ENCODE measurements at places on chromosomes 11 and 22.
A peak's percentile ranks its signal among the peaks of the same experiment; 100 is the strongest.

GRCh38 chr11:16604794-16605388 is 133.6 kb upstream of the C11orf58 start:
- DNase-seq, result no peak

DNA sequence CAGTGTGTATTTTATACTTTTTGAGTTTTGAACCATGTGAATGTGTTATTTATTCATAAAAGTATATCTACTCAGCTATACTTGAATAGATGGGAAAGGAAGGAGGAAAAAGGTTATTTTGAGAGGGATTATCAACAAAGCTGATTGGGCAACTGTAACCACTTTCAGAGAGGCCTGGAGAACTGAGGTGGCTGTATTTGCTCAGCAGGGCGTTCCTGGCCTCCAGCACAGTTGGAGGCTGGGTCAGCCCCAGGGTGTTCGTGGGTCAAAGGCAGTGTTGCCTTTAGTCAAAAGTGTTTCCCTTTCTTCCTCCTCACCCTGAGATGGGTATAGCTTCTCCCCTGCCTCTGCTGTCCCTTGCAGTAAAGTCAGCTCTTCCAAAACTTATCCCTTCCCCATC is 26.7 kb downstream of the ASCC2 start:
- no peak for DNase-seq

GRCh38 chr11:133176748-133177147 is 355.6 kb downstream of the OPCML start:
- DNase-seq, result no peak

DNA sequence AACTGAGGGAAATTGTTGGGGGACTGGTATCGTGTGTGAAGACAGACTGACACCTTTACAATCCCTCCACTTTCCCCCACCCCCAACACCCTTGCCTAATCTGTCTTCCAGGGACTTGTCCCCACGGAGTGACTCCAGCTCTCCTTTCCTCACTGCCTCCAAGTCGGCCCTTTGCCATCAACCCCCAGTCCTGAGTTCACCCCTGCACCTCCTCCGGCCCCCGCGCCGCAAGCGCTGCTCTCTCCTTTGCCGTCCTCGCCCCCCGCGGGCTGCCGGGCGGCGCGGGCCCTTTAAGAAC is 183 bp upstream of the ABCG4 start:
- DNase-seq, result no peak

GRCh38 chr11:2526808-2527381 is 82.1 kb downstream of the KCNQ1 start:
- DNase-seq, result no peak

DNA sequence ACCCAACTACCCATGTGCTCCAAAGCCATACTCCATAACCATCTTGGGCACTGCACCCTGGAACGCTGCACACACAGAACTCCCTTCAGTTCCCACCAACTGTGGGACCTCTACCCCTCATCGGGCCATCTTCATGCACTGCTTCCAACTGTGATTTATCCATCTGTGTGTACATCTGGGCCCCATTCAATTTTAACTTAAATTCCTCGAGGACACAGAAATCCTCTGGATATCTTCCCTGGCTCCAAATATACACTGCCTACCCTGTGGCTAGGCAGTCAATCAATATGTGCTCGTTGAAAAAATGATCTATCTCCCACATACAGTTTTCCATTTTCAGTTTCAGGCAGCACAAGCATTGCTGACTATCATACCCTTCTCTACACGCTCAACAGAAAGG is 4.9 kb downstream of the FEZ1 start:
- DNase-seq, result no peak

GRCh38 chr11:126135235-126136176 is 72.8 kb upstream of the CDON start:
- no peak for DNase-seq

DNA sequence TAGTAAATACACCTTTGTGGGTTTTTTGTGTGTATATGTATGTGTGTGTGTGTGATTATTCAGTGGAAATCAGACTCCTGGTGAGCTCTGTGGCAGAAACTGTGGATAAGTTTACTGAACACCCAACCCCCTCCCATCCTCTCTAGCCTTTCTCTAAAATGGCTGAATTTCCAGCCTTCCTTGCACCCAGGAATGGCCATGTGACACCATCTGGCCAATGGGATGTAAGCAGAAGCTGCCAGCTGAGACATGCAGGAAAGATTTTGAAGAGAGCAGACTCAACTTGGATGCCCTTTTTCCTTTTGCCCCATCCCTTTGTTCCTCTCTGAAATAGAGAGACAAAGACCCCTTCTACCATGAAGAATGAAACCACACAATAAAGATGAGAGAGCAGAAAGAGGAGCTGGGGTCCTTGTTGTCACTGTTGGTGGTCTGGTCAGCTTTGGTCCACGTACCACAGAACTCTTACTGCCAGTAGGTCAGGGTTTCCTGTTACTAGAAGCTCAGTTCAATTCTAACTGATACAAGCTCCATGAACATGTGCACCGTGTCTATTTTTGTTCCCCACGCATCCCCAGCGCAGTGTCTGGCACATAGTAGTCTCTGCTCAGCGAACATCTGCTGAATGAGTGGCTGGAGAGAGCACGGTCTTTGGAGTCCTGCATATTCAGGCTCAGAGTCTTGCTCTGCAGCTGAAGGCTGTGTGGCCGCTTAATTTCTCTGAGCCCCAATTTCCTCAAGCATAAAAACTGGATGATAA is 57.5 kb downstream of the SEZ6L start:
- no peak for DNase-seq

GRCh38 chr11:127006311-127006710 is 5.7 kb upstream of the KIRREL3 start:
- DNase-seq, result no peak

- DNase-seq, result no peak
These were observed 91.7 kb upstream of the SHISAL1 start for GRCh38 chr22:44404341-44405020.

GRCh38 chr11:27443227-27443626 is 29.4 kb downstream of the LGR4 start:
- no peak for DNase-seq

DNA sequence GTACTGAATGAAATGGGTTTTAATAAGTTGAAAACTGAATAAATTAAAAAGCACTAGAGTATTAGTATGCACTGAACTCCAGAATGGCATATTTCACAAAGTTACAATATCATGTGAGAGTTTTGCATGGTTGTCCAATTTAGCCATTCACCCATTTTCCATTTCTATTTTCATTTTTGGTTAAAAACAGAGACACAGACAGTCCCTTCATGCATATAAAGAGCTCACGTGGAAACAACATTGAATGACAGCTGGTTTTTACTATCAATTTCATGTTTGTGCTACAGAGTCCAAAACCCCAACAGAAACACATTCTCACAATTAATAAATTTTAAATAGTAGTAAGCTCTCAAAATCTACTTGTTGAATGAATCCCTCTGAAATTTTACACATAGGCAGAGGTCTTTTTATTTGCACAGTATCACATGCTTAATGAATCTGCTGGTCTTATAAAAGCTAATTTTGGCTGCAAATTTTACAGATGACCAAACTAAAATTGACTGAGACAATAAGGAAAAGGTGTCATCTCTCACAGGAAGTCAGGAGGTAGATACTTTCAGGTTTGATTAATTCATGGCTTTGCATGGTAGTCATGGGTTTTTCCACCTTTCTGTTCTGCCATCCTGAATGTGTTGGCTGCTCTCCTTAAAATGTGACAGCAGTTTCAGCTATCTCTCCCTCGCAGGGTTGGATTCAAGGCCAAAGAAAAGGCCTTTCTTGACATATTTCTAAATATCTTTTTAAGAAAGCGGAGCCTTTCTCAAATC is 20.6 kb upstream of the DDI1 start:
- no peak for DNase-seq

DNA sequence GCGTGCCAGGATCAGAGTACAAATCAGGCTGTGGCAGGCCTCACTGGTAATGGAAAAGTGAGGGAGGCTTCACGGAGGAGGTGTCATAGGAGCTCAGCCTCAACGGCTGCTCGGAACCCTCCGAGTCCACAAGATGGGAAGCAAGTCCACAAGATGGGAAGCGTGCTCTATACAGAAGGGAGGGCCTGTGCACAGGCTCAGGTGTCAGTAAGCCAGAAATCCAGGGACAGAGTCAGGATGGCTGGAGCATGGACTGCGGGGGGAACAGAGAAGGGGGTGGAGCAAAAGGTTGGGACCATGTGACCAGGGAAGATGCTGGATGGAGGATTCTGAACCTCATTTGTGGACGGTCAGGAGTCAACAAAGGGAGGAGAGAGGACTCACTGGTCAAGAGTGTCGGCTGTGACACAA is 3.4 kb upstream of the DPP3 start:
- DNase-seq, result no peak

GRCh38 chr11:66745356-66746235 is 16.6 kb upstream of the SPTBN2 start:
- DNase-seq, result peak; percentile 16

DNA sequence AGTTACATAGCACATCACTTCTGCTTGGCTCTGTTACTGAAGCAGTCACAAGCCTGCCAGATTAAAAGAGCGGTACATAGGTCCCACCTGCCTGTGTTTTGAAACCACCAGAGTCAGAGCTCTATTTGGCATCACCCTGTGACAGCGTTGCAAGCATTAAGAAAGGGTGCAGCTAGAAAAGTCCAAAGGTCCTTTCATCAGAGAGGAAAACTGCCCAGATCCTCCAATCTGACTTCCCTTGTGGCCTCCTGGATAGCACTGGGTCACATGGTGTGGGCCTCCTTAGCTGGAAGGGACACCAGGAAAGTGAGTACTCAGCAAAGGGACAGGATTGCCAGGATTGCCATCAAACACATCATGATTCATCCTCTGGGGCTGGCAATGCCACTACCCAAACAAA is 22.9 kb downstream of the STX3 start:
- no peak for DNase-seq

DNA sequence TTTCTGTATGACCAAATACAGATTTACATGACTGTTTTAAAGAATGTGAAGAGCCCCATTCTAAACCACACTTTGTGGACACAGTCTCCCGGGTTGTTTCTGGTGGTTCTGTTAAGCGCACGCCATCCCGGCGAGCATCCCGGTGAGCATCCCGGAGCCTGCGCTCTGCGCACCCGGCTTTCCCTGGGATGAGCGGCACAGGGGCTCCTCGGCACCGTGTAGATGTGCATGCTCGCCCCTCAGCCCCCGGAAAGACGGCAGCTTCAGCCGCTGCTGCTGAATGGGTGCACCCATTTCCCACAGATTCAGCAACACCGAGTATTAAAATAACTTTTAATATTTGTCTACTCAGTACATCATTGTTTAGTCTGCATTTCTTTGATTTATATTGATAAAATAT is 36.0 kb downstream of the GLB1L2 start:
- DNase-seq, result no peak

GRCh38 chr11:70176940-70177689 is 26.0 kb upstream of the FADD start:
- DNase-seq, result peak; percentile 35

GRCh38 chr11:12066056-12066798 is 44.2 kb upstream of the MICAL2 start:
- DNase-seq, result no peak

- DNase-seq, result no peak
These were observed 1.0 kb downstream of the PKP3 start for GRCh38 chr11:394858-395655.

- no peak for DNase-seq
These were observed 340.4 kb upstream of the NCAM1 start for GRCh38 chr11:112620621-112621394.

GRCh38 chr22:17486313-17486712 is 77.0 kb upstream of the SLC25A18 start:
- no peak for DNase-seq

- DNase-seq, result peak; percentile 11
These were observed 75.8 kb downstream of the CD44 start for GRCh38 chr11:35214792-35215193.

DNA sequence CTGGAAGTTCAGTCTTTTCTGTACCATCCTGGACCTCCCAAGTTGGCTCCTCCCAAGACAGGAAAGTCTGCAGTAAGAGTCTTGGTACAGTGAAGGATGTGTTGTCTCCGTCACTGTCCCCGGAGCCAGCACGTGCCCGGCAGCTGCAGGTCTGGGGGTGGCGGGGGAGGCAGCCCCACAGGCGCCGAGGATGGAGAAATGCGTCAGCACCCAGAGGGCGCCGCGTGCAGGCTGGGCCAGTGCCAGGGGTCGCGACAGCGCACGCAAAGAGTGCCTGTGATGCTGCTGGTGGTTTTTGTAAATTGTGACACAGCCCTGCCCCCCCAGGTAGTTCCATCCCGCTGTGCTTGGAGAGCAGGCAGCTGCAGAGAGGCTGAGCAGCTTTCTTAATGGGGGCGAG is 1200.5 kb downstream of the BRD1 start:
- no peak for DNase-seq

DNA sequence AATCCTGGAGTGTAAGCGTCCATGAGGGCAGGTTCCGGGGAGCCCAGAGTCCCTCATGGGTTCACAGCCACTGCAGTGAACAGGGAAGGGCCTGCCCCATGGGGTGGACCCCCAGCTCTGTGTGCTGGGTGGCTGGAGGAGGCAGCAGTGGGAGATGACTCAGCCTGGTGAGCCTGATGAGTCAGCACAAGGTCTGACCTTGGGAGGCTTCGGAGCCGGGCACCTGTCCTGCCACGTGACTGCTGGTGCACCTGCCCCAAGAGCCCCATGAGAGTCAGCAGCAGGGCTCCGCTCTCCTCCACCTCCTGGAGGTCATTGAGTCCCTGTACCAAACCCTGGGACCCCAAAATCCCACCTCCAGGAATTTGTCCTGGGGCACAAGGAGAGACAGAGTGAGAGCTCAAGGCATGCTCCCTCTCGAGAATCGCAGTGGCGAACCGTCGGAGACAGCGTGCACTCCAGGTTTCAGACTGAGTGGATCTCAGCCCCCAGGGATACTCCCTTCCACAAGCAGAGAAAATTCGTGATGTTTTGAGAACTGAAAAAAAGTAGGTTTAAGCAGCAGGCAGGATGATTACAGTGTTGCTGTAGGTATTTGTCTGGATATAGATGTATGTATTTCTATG is 1221.7 kb downstream of the BRD1 start:
- no peak for DNase-seq

DNA sequence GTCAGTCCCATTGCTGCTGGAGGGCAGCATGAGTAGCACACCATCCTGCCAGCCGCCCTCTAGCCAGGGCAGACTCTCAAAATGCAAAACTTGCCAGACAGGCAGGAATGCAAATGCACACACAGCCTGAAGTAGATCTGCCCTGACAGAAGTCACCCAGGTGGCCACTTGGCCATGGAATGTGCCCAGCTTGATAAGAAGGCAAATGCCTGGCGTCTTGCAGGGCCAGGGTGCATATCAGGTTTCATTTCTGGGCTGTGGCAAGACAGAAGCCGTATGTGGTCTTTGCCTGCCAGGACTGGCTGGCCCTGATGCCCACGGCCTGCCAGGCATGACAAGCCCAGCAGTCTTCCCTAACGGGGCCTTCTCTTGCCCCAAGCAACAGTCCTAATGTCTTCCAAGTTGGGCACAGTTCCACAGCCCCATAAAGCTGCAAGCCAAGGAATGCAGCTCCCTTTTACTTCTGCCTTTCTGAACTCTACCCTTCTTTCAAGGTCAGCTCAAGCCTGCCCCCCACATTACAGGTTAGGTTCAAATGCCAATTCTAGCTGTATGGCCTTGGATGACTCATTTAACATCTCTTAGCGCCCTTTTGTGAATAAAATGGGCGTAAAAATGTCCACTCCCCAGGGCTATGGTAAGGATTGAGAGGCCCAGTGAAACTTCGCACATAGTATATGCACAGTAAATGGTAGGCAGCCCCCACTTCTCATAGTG is 29.7 kb downstream of the POU2AF3 start:
- DNase-seq, result no peak

Data from activated T-helper 2 cell treated with anti-CD3 and anti-CD28 coated beads, Interferon-gamma antibody, Interleukin-2, Interleukin-4, amounts not matched to agents 10 μg/mL and 5 μg/mL and 100 μg/mL, durations not matched to agents 14 hours and 24 hours and 36 hours (primary cell).